Stimulated activated CD8-positive, alpha-beta memory T cell treated with anti-CD3 and anti-CD28 coated beads, Interleukin-4, amount 100 ng/mL, for 24 hours (primary cell): ENCODE measurements at places on chromosomes 16 and 17.

- no peak for DNase-seq
Measured at GRCh38 chr16:62256406-62256805, 220.2 kb upstream of the CDH8 start.

DNA sequence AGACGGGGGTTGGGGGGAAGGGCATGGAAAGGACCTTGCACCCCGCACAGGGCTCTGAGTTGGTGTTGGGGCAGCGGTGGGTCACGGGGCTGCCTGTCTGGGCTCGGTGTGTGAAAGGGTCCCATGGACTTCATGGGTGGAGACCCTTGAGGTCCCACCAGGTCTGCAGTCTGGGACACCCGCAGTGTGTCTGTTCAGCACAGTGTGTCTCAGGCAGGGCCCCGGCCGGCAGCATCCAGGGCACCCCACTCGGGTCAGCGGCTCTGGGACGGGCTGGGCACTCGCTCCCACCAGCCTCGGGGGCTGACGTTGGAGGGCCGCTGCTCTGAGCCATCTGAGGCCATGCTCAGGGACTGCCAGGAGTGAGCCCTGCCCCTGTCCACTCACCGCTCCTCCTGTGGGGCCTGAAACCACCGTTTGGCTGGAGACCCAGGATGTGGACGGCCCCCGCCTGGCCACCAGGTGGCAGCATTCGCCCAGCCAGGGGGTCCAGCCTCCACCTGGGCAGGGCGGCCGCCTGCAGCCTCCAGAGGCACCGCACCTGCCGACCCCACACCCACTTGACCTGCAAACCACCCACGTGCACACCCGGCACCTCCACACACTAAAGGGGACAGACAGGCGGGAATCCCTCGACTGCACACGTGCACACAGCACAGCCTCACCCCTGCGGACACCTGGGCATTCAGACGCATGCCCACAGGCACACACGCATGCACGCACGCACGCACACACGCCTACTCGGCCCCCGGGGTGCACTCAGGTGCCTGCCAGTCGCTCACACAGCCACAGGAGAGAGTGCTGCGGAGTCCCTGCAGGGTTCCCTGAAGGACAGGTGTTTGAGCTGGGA lies 10.1 kb upstream of the ZFPM1 start:
- DNase-seq = peak; percentile 68

GRCh38 chr16:71568551-71568950 lies 8.3 kb downstream of the TAT start:
- DNase-seq = no peak

DNA sequence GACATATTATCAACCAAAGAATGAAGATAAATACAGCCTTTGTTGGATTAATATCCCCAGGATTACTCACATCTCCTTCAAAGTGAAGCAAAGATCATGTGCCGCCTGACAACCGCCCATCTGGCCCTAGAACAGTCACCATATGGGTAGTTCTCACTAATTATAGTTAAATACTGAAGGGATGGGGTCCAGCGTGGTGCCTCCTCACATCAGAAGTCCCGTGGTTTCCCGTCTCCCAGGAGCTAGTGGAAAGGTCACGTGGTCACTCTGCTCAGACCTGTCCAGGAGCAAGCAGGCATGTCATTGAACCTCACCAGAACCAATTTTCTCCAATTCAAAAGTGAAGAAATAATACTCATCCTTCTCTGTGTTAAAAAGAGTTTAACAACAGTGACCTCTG lies 434.5 kb downstream of the SHISA9 start:
- no peak for DNase-seq

DNA sequence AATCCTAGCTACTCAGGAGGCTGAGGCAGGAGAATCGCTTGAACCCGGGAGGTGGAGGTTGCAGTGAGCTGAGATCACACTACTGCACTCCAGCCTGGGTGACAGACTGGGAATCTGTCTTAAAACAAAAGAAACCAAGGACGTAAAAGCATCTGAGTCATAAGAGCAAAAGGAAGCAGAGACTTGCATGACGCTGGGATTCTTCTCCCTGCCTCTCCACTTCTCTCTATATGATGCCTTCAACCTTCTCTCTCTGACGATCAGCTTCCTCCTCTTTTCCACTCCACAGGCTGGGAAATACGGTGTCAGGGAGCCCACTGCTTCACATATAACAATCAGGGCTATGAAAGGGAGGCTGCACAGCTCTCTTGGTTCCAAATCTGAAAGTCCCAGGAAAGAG lies 43.2 kb upstream of the CCL1 start:
- DNase-seq = no peak

DNA sequence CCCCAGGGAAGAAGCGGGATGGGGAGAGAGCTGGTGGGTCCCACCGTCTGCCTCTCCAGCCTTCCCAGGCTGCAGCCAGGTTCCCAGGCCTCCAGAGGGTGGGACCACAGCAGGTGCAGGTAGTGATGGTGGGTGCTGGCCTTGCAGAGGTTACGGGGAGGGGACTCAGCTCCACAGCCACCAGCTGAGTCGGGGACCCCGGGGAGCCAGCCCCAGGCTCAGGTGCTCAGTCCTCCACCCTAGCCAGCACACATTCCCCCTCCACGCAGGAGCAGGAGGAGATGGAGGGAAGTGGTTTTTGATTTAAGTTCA lies 5.0 kb downstream of the TP53I13 start:
- DNase-seq = no peak

- DNase-seq = no peak
Measured at GRCh38 chr17:79374087-79374689, 236.7 kb downstream of the RBFOX3 start.

GRCh38 chr16:20114356-20114755 lies 40.7 kb upstream of the GPR139 start:
- no peak for DNase-seq

DNA sequence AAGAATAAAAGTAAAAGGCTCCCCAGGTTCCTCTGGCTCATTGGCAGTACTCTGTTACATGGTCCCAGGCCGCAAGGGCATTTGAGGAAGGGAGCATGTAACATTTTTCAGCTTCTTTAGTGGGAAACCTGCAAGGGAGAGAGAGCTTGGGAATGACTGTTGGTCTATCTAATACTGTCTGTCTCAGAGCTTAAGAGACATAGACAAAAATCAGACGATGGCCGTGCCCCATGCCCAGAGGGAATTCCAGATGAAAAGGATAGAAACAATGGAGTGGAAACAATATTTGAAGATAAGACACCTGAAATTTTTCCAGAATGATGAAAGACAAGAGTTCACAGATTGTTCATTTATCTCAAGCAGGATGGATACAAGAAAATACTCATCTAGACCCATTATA lies 48.1 kb upstream of the ADORA2B start:
- no peak for DNase-seq

GRCh38 chr17:35865412-35866340 lies 3.0 kb downstream of the HEATR9 start:
- no peak for DNase-seq

DNA sequence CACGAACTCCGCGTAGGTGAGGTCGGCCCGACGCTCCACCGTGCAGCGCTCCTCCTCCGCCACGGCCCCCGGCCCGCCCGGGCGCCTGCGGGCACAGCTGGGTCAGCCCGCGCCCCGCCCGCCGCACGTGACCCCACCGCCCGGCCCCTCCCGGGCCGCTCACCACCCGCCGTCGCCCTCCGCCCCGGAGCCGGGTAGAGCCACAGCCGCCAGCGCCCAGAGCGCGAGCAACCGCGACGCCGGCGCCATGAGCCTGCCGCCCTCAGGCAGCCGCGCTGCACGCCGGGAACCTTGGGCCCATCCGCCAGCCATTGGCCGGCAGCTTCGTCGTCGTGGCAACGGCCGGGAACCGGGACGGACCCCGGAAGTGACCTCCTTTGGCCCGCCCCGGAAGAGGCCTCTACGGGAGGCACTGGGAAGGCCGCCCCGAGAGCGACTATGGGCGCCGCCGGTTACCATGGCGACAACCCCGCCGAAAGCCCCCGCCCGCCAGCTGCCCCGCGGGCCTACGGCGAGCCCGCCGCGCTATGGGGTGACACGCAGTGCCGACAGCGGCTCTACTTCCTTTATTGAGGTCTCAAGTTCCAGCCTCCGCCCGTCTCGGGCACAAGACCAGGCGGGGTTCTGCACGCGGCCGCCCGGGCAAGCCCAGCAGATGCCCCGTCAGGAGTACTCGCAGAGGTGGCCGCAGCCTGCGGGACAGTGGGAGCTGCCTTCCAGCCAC lies at the start of gene JMJD8:
Gene JMJD8, minus strand, starts transcription at position 264 of the 724 bp plus-strand sequence. Its CDS starts 15 bp downstream, at position 249.
- DNase-seq = peak; percentile 97

DNA sequence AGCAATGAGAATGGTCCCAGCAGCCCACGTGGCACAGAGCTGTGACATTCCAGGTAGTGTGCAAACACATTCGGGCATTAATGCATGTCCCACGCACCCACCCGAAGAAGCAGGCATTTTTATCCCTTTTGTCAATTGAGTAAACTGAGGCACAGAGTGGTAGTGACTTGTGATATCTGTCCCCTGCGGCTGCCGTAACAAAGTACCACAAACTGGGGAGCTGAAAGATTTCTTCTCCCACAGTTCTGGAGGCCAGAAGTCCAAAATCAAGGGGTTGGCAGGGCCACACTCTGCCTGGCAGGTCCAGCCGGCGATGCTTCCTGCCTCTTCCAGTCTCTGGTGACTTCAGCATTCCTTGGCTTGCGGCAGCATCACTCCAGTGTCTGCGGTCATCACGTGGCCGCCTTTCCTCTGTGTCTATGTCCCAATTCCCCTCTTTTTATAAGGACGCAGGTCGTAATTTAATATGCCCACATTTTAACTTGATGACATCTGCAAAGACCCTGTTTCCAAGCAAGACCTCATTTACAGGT lies 221.9 kb upstream of the GSE1 start:
- no peak for DNase-seq

GRCh38 chr17:31249835-31250141 lies 47.3 kb downstream of the OMG start:
- no peak for DNase-seq

DNA sequence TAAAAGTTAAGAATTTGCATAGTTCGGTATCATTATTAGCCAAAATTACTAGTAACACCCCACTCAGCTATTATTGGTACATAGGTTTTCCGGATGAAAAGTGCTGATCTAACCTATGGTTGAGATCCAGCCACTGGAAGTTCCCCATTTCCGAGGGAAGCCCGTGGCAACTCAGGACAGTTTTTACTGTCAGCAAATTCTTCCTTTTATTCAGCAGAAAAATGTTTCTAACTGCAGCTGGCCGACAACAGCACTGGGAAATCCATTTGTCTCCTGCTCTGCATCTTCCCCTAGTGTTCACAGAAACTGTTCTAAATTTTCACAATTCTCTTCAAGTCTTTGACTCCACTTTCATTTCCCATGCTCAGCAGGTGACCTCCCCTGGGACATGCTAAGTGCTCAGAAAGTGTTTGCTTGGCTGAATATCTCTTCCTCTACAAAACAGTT lies 15.5 kb upstream of the MMD start:
- DNase-seq = no peak

GRCh38 chr16:12086822-12087221 lies 110.3 kb downstream of the SNX29 start:
- no peak for DNase-seq
